CD14-positive monocyte (primary cell): ENCODE measurements at places on chromosomes 5 and 9.
A peak's percentile ranks its signal among the peaks of the same experiment; 100 is the strongest.

DNA sequence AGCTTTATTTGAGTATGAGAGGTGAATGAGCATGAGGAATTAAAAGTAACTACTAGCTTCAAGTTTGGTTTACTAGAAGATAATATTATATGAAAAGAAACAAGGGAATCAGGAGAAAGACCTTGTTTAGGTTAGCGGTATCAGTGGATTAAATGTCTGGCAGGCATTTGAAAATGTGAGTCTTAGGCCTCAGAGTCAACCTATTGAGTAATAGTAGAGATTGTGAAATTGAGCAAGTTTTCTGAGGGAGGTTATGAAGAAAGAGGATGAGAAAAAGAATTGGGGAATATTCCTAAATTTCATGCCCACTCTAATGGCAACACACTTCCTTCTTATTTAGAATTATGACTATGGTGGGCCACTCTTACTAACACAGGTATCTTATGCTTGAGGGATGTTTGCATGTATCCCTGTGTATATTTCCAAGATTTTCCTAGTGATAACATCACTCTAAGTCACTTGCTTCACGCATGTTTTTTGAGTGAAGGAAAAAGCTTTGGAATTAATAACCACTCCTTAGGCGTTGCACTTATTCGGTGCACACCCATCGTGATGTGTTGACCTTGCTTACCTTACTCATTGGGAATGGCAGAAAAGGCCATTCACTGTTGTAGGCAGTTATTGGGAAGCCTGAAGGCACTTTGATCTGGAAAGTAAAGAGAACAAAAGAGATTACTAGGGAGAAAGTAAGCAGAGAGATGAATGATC is 8.2 kb upstream of the ELL2 start:
- peak; percentile 42 for DNase-seq

DNA sequence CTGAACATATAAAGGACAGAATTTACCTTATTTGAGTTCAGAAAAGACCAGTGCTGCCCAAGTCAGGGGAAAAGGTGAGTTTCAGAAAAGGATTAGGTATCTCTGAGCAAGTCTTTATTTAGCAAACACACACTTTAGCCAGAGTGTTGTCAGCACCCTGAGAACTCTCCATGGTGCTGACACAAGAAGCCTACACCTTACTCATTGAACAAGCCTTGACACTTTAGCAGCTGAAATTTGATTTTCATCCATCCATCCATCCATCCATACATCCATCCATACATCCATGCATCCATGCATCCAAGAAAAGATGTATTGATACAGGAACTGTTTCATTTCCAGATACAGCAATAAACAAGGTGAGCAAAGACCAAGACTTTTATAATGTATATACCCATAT is 311.2 kb downstream of the TRIM32 start:
- no peak for DNase-seq

DNA sequence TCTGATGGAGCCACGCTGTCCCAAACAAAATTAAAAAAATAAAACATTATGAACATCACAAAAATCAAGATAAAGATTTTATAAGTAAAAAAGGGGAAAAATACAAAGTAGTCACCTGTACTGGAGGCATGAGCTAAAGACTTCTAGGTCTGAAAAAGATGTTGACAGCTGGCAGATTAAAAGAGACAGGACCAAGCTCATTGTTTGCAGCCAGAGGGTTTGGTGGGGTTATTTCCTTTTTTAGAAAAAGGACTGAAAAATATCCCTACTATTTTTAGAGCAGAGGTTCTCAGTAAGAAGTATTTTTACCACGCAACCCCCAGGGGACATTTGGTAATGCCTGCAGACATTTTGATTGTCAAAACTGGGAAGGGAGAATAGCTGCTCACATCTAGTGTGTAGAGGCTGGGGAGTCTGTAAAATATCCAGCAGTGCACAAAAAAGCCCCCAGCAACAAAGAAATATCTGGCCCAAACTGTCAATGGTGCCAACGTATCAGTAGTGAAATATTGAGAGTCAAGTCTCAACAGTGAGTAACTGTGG is 353.4 kb downstream of the TLE1 start:
- no peak for DNase-seq

DNA sequence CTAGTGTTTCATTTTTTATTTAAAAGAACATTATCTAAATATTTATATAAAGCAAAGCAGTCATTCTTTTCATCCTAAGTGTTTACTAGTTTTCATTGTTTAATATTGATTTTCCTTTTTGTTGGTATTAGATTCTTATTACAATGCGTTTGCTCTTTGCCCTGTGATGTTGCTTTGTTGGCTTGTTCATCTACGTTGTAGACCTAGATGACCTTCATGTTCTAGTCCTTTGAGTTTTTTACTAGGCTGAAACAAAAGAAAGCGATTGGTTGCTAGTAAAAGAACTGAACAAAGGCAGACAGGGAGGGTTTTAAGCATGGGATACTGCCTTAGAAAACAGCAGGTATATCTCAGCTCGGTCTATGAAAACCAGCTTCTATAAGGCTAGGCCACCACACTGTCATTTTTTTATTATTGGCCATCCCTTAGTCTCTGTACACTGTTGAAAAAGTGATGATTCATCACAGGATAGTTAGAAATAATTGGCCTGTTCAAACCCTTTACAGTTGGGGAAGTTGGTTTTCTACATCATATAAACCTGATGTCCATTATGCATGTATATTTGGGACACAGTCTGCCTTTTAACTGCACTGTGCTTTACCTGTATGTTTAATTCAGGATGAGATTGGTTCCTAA is 119.0 kb downstream of the ZCCHC7 start:
- no peak for DNase-seq

DNA sequence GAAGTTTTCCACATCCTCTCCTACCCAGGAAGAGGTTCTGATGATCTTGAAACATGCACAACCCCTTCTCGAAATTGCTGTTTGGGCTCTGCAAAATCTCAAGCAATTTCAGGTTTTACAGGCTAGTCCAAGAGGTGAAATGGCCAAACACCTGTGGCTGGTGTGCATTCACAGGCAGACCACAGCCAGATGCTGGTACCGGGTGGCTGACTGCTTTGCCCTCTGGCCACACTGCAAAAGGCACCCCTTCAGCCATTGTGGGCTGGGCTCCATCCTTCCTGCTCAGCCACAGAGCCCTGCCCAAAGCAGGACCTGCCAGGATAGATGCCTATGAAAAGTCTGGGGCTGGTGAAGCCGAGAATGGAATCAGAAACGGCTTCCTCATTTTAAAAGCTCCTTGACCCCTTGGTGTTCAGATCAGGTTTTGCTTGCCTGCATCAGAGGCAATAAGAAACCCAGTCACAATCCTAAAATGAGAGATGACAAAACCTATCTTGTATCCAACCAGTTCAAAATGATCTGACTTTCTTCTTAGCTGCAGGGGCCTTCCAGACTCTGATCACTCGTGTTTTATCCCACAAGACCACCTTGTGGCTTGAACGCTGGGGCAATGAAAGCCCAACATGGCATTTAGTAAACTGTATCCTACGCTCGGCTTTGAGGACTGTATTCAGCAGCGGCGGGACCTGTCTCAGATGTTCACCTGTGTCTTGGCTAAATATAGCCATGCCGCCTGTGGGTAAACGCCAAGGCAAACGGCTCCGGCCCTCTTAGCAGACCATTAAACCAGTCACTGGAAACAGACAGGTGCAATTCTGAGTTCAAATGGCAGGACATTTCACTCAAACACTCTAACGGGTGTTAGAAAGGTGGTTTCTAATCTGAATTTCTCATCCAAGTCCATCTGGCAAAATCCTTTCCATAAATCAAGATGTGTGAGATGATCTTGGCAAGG is 49.6 kb downstream of the EPB41L4B start:
- DNase-seq: no peak

GRCh38 chr5:128920345-128921215 is 44.7 kb upstream of the SLC27A6 start:
- no peak for DNase-seq

DNA sequence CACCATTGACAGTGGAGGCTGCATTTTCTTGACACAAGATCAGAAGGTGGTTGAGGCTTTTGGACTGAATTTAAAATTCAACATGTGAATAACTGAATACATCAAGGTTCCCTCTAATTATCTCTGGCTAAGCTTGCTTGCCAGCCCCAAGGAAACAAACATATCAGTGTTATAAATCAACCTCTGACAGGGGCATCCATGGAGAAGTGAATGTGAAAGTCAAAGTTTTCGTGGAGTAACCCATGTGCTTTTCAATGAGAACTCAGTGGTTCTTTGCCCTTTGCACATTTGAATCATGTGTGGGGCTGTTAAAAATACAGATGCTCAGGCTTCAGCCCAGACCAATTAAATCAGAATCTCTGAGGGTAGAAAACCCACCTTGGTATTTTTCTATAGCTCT is 128.9 kb downstream of the LRRC70 start:
- no peak for DNase-seq

DNA sequence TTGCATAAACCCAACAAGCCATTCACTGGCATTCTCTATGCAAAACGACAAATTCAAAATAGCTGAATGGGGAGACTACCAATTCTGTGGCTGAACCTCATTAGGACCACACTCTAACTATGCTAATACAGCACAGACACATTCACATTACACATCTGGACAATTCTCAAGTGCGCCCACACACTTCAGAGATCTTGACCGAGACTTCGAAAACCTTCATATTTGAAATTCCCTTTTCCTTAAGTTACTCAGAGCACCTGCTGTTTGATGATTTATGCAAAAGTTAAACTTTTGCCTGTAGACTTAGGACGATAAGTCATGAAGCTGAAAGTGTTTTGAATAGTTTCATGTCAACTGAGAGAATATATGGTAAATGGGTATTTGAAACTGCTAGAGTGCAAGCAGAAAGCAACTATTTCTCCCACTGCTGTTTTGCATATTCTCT is 111.9 kb downstream of the FBN2 start:
- DNase-seq: no peak

- DNase-seq: peak; percentile 62
Measured at GRCh38 chr5:55997742-55998351, 3.1 kb upstream of the IL6ST start.

DNA sequence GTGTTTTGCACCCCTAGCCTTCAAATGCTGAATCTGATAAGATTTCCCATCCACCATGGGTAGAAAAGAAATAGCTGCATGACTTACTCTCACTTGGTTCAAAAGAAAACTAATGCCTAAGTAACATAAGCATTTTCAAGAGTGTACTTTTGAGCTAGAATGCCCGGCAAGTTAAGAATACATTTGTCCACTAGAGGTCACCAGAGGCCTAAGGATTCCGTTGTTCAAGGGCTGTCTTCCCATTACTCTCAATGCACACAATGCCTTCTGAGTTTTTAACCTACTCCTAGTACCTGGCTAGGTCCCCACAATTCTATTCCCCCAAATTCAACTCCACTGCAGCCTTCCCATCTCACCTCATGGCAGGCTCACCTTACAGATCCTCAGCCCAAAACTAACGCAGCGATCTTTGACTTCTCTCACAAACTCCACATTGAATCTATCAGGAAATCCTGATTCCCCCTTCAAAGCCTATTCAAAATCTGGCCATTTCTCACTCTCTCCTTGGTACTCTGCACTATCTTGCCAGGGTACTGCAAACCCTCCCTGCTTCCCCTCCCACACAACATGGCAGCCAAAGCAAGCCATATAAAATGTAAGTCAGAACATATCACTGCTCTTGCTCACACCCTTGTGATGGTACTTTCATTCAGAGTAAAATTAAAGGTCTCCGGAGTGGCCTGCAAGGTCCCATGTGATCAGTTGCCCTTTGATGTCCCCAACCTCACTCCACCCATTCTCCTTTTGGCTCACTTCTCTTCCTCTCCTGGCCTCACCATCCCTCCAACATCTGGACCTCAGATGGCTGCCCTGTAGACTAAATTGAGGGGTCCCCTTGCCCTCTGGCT is 13.4 kb downstream of the OXCT1 start:
- peak; percentile 68 for DNase-seq

DNA sequence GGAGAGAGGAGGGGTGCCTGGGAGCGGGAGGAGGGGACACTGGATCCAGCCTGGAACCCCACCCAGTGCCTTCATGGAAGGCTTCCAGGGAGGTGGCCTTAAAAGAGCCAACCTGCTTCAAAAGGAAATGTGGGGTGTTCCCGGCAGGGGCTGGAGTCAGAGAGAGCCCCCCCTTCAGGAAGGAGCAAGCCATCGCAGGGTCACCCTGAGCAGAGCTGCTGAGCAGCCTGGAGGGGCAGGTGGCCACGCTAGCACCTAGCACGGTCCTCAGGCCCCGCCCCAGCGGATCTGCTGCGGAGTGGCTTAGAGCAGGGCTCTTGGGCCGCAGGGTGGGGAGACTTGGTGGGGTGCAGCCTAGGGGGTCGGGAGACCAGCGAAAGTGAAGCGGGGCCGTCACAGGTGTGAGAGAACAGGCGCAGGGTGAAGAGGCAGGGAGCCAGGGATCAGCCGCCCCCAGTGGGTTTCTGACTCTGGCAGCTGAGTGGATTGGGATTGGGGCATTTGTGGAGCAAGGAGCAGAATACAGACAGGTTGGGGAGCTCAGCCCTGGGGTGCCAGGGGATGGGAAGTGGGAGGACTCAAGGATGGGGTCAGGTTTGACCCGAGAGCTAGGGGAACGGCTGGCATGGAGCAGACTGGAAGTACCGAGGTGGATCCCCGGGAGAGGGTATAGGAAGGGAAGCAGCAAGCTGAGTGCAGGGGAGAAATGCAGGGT is 1.5 kb downstream of the LCN2 start:
- DNase-seq: no peak

DNA sequence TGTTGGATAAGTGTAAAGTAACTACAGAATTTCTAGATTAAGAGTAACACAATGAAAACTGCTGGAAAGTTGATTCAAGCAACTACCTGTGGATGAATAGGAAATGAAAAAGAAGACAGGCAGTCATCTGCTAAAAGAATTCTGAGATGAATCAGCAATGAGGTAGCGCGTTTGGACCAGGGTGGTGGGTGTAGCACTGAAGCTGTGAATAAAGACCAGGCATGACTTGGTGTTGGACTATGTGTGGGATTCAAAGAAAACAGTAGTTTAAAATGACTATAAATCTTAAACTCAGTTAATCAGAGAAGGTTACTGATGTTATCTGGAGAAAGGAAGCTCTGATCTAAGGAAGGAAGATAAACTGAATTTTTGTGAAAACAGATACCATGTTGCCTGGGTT is 159.8 kb downstream of the FBN2 start:
- DNase-seq: no peak

GRCh38 chr5:10578869-10579268 is 15.0 kb downstream of the ANKRD33B start:
- DNase-seq: no peak

GRCh38 chr5:169100735-169101075 is 200.2 kb downstream of the SLIT3 start:
- DNase-seq: no peak

DNA sequence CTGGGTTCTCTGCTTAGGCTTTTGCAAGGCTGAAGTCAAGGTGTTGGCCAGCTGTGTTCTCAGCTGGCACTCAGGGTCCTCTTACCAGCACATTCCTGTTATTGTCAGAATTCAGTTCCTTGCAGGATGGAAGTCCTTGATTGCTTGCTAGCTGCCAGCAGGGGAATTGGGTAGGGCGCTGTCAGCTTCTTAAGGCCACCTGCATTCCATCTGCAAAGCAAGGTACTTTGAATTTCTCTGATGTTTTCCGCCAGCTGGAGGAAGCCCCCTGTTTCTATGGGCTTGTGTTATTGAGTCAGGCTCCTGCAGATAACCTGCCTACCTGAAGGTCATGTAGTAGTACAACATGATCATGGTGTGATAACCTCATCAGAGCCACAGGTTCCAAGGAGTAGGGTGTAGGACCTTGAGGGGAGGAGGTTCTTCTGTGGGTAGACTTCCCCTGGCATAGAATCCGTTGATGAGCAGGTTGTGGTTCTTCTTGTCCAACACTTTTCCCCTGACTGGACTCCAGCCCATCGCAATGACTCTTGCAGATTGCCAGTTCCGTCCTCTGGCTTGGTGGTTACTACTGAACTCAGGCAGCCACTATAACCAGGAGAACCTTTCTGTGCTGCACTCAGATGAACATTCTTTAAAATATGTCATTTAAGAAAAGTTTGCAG is 6.8 kb downstream of the TENT4A start:
- DNase-seq: no peak
